ENCODE measurements at places on chromosomes 5 and 9. TPM values are rescaled to one million over a fixed set of nuclear protein-coding genes. Genes with fewer than 3 reads are reported as not detected.

GRCh38 chr9:19271081-19271480 is 40.6 kb downstream of the DENND4C start:
- no peaks in the 10 kb centered on the region for H3K4me1 ChIP-seq
- H3K36me3 ChIP-seq, result no peaks in the 10 kb centered on the region
- H3K4me3 ChIP-seq, result no peak overlapping the region
- no peaks in the 10 kb centered on the region for H3K27me3 ChIP-seq
- DNase-seq, result no peak
- no peak overlapping the region for H3K27ac ChIP-seq

GRCh38 chr5:172637110-172637580 is 3.9 kb upstream of the NEURL1B start:
- H3K4me3 ChIP-seq, result no peak overlapping the region
- H3K4me1 ChIP-seq, result peaks cover 6% of the 10 kb centered on the region
- H3K36me3 ChIP-seq, result no peaks in the 10 kb centered on the region
- DNase-seq, result no peak

Gene SH3RF2
- total RNA-seq, result 127 TPM

Gene ANGPTL2
- 2.4 TPM for total RNA-seq

Gene ITK
- total RNA-seq, result 0.93 TPM

Gene SLC6A19
- total RNA-seq, result 0.16 TPM

DNA sequence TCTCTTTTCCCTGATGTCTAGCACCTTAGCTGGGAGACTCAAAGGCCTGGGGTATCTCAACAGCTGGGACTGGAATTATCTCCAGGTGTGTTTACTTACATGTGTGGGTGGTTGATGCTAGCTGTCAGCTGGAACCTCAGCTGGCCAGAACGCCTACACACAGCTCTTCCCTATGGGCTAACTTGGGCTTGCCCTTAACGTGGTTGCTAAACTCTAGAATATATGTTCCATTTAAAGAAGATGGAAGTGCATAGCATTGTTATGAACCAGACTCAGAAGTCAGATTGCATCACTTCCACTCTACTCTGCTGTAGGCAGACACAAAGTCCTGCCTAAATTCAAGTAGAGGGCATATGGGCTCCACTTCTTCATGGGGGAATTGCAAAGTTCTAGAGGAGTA is 29.3 kb downstream of the SGCD start:
- no peaks in the 10 kb centered on the region for H3K36me3 ChIP-seq
- no peak overlapping the region for H3K27ac ChIP-seq
- DNase-seq, result no peak

DNA sequence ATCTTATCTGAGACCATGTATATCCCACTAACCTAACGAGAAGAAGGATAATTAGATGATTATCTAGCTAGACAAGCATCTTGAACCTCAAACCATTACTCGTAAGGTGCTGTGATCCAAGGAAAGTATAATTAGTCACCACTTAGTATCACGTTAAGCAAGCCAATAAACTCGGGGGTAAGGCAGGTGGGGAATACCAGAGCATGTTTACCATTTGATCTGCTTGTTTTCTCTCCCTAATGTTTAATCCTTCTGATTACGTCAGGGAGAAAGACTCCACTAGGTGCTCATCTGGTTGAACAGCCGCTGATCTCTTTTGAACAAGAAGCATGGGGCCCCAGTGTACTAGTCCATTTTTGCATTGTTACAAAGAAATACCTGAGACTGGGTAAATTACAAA is 69.9 kb upstream of the SLC1A1 start:
- no peaks in the 10 kb centered on the region for H3K27me3 ChIP-seq
- H3K27ac ChIP-seq, result no peak overlapping the region
- no peaks in the 10 kb centered on the region for H3K36me3 ChIP-seq
- no peaks in the 10 kb centered on the region for H3K4me1 ChIP-seq
- no peak for DNase-seq
- no peak overlapping the region for H3K4me3 ChIP-seq

DNA sequence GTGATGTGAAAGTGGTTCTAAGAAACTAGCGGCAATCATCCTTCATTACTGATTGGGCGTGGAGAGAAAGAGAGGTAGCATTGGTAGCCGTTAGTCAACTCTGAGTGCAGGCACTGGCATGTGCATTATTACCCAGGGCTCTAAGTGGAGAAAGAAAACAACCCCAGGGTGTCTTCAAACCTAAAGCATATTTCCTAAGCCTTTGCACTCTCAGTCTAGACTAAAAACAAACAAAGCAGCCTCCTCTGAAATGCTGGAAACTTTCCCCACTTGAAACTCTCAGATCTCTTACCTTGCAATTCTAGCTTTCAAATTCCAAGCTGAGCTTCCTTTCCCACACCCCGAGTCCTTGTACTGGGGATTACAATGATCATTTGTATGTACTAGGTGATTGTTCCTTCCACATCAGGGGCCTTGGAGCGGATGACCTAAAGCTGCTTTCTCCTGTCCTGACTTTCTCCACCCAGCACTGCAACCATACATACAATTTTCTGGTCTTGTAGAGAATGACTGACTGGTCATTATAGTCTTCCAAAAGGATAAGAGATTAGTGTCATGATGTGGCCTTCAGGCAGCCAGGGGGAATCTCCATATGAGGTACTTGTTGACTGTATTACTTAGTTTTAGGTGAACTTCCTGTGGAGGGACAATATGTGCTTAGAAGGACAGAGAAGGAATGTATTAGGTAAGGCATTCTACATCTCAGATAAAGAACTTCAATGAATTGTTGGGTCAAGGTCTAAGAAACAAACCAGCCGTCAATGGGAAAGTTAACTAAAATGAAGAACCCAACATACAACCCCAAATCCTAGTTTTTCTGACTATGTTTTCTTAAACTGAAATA is 98.3 kb upstream of the CDKN2B start:
- no peaks in the 10 kb centered on the region for H3K4me1 ChIP-seq
- no peak for DNase-seq

Gene NFIB
- 23.1 TPM for total RNA-seq

Gene BHMT2
- 12.0 TPM for total RNA-seq

Gene TRAF1
- total RNA-seq, result 6.5 TPM

GRCh38 chr9:125075997-125076396 is 67.3 kb downstream of the SCAI start:
- no peaks in the 10 kb centered on the region for H3K4me1 ChIP-seq
- no peaks in the 10 kb centered on the region for H3K36me3 ChIP-seq
- H3K4me3 ChIP-seq, result no peak overlapping the region
